Stimulated activated CD4-positive, alpha-beta T cell treated with anti-CD3 and anti-CD28 coated beads, Interleukin-4, amount 100 ng/mL, for 1 hour (primary cell): ENCODE measurements at places on chromosomes 6 and 20.

DNA sequence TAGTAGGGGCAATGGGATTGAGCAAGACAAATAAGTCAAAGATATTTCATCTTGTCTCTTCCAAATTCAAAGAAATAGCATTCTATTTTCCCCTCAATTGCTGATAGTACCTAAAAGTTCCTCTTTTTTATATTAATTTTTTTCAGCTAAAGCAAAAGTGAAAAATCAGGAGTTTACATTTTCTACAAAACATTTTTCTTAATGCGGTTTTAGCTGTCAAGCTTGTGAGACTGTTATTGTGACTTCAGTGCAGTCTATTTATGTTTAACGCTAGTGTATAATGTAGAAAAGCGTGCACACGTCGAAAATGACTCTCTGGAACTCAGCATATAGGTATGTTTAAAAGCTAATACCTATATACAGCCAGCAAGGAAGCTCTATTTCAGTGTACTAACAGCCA is 119.8 kb downstream of the BTBD3 start:
- no peak for DNase-seq

DNA sequence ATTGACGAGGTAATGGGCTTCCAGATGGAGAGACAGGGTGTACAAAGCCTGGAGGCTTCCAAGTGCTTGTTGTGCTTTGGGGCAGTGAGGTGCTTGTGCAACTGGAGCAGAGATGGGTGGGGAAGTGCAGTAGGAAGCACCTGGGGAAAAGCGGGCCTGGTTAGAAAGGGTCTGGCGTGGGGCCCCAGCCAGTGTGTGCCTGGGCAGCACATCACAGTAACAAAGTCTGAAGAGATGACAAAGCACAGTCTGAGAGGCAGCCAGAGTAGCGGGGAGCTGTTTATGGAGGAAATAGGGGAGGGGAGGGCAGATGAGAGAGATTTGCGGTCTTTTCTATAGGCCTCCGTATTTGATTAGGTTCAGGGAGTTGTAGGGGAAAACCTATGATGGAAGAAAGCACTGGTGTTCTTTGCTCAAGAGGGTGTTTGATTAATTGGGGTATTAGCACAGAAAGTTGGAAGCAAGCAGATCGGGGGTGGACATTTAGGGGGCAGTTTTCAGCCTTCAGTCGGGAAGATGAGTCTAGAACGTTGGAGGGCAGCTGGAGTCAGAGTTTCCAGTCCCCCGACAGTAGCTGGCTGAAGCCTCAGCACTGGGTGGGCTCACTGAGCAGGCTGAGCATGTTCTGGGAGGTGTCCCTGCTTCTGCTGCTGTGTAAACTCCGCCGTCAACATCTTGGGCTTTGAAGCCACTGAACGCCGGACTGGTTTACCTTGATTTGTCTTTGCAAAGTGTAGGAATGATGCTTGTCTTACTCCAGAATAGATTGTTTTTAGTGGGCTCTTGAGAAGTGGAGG is 15.5 kb upstream of the MROH8 start:
- DNase-seq: no peak

GRCh38 chr6:130913120-130913519 is 85.9 kb downstream of the SMLR1 start:
- DNase-seq: no peak

GRCh38 chr6:44705596-44705995 is 318.1 kb downstream of the CDC5L start:
- DNase-seq: no peak

DNA sequence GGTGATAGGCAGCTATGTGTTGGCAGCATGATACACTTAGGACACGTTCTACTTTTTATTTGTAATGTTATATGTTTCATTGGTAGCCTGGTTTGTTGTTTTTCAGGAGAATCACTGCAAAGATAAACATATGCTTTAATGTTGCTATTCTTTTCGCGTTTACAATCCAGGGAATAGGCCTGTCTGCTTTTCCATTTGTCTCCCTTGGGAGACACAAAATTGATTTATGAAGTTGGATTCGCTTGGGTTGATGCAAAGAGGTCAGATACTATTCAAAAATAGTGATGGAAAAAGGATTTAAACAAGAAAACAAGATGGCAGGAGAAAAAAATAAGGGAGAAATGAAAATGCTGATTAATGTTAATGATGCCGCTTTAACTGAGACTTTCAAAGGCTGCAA is 179.5 kb upstream of the SOX4 start:
- no peak for DNase-seq

GRCh38 chr6:119052292-119052889 is 26.1 kb downstream of the FAM184A start:
- DNase-seq: no peak

DNA sequence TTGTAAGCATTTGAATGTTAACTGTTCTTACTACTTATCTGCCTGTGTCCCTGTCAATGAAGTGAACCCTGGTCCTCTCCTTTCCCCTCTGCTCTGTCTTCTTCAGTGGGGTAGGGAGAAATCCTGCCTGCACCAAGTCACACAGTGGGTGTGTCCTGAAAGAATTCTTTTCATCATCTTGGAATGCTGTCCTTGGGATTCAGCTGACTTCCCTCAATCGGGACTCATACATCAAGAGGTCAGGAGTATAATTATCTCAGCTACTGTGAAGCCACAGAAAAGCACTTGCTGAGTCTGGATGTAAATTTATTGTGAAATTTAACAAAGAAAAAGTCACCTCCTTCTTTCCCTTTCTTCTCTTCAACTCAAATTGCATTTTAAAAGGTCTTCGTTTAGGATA is 328.5 kb downstream of the SOX4 start:
- no peak for DNase-seq

GRCh38 chr6:27503436-27504030 is 30.6 kb upstream of the ZNF184 start:
- DNase-seq: peak; percentile 83

GRCh38 chr20:8271727-8272126 is 139.7 kb downstream of the PLCB1 start:
- DNase-seq: no peak

GRCh38 chr6:35084041-35084491 is 57.1 kb downstream of the TCP11 start:
- DNase-seq: no peak

GRCh38 chr6:144365271-144365670 is 80.1 kb downstream of the UTRN start:
- no peak for DNase-seq

DNA sequence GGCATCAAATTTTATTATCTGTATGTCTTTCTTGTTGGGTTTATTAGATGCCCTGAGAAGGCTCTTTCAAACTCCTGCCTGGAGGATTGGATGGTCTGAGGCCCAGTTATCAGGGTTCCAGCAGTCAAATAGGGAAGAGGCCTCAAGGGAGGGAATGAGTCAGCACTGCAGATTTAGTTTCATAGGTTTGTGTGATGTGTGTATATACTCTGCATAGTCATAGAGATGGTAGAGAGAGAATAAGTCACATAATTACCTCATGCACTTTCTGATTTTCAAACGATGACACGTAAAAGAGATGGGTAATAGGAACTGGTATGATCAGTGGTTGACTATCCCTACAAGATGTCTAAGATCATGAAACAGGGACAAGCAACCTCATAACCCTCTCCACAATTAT is 82.1 kb downstream of the ADAT2 start:
- DNase-seq: no peak

DNA sequence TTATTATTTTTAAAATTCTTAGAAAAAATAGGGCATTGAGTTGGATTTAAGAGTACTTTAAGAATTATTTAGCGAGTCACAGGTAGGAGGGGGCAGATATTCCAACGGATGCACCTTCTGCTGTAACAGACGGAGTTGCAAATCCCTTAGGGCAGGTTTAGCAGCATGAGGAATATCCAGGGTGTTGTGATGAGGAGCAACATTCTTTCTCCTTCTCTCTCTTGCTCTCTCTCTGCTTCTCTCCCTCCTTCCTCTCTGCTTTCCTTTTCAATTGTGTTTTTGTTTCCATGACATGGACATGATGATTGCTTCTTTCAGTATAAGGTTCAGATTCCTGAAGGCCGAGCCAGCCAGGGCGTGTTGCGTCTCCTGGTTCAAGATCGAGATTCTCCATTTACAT is 28.9 kb downstream of the CDH26 start:
- DNase-seq: no peak
